ENCODE measurements at places on chromosomes 16 and 17.

DNA sequence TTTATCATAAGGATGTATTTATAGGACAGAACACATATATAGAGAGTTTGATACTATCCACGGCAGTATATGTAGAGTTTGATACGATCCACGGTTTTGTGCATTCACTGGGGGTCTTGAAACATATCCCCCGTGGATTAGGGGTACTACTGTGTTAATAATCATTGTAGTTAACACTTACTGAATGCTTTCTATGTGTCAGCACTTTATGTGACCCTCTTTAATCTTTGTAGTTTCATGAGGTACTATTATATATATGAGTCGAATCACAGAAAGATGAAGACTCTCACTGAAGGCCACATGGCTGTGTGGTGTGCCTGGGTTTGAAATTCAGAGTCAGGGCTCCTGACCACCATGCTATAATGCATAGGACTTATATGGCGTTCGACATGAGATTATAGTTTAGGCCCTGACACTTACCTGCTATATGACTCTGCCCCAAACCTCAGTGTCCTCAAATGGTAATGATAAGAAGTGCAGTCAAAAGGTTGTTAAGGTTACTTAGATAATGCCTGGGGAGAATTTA is 4.3 kb upstream of the HEATR6 start:
- DNase-seq = no peak

- DNase-seq = no peak
Measured at GRCh38 chr16:29710227-29711219, 31.5 kb downstream of the QPRT start.

- no peak for DNase-seq
Measured at GRCh38 chr17:77196251-77196650, 55.5 kb downstream of the SEC14L1 start.

DNA sequence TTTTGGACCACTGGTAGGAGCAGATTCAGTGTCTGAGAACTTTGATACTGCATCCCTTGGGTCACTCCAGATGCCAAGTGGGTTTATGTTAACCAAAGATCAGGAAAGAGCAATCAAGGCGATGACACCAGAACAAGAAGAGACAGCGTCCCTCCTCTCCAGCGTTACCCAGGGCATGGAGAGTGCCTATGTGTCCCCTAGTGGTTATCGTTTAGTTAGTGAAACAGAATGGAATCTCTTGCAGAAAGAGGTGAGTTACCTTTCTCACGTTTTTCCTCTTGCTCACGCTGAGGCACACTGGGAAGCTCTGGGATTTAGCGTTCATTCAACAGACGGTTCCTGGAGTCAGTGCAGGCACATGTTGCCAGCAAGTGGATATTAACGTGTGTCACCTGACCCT is 58.0 kb downstream of the NUP88 start:
- no peak for DNase-seq

- no peak for DNase-seq
Measured at GRCh38 chr16:67216612-67217490, 10.1 kb upstream of the TMEM208 start.

GRCh38 chr17:40158438-40159013 is 18.2 kb downstream of the CASC3 start:
- no peak for DNase-seq

- no peak for DNase-seq
Measured at GRCh38 chr17:57068707-57069106, 16.3 kb upstream of the AKAP1 start.

DNA sequence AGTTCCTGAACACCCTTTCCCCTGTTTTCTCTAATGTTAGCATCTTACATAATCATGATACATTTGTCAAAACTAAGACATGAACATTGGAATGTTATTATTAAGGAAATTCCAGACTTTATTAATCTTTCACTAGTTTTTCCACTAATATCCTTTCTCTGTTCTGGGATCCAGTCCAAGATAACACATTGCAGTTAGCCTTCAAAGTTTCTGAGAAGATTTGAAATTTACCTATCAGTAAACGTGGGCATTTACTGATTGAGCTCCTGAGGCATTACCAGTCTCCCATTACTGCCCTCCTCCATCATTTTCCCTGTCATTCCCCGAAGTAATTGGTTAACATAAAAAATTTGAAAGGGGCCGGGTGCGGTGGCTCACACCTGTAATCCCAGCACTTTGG is 5.7 kb upstream of the CD300LG start:
- DNase-seq = no peak

DNA sequence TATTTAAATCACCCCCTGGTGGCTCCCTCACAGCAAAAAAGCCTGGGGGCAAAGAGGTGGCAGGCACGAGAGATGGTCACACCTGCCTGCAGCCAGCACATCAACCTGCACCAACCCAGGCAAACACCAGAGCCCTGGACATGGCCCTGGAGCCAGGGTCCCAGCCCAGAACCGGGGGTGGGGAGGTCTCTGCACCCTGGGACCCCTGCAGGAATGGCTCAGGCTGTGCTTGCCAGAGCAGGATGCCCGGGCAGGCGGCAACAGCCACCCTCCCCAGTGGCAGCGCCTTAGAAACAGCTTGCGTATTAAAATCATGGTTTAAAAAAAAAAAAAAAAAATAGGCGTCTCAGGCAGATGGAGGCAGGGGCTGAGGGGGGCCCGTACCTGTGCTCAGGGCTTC is 16.2 kb downstream of the MYBBP1A start:
- DNase-seq = no peak

GRCh38 chr17:27921599-27921998 is 28.4 kb upstream of the LYRM9 start:
- no peak for DNase-seq

DNA sequence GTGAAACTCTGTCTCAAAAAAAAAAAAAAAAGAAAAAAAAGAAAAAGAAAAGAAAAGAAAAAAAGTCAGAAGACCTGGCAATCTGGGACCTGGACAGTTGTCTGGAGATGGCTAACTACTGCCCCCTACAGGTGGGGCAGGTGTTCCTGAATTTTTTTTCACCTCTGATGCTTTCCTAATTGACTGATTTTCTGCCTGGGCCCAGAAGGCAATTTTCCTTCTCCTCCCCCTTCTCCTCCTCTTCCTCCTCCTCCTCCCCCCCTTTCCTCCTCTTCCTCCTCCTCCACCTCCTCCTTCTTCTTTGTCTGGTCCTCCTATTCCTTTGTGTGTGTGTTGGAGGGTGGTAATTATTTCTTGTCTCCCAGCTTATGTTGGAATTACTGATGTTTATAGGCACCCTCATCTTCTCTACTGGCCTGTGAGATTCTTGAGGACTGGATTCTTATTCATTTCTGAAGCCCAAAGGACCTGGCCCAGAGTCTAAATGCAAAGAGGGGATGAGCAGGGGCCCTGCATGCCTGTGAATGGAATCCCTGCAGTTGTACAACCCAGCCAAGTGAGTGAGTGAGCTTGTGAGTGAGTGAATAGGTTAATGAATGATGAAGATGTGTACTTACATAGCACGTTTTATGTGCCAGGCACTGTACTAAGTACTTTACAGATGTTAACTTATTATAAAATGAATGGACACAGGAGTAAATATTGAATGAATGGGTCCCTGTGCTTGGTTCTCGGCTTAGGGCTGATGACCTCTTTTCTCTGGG is 26.9 kb downstream of the IRX5 start:
- no peak for DNase-seq

- no peak for DNase-seq
Measured at GRCh38 chr16:85445064-85445778, 167.9 kb upstream of the GSE1 start.

DNA sequence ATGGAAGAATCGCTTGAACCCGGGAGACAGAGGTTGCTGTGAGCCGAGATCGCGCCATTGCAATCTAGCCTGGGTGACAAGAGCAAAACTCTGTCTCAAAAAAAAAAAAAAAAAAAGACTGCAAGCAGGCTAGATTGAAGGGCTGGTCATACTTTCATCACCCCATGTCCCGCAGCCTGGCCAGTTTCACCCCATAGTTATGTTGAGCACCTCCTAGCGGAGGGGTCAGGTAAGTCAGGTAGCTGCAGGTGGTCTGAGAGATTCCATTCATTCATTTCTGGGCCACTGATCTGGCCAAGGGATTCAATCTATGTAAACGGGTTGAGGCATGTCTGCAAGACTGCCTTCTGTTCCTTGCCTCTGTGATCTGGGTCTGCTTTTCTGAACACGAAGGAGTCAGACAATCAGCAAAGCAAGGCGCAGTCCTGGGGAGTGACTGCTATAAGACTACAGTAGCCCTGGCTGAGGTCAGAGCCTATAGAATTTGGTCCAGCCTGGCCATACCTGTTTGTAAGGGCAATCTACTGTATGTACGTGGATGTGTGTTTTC is 23.6 kb upstream of the BPTF start:
- DNase-seq = no peak

DNA sequence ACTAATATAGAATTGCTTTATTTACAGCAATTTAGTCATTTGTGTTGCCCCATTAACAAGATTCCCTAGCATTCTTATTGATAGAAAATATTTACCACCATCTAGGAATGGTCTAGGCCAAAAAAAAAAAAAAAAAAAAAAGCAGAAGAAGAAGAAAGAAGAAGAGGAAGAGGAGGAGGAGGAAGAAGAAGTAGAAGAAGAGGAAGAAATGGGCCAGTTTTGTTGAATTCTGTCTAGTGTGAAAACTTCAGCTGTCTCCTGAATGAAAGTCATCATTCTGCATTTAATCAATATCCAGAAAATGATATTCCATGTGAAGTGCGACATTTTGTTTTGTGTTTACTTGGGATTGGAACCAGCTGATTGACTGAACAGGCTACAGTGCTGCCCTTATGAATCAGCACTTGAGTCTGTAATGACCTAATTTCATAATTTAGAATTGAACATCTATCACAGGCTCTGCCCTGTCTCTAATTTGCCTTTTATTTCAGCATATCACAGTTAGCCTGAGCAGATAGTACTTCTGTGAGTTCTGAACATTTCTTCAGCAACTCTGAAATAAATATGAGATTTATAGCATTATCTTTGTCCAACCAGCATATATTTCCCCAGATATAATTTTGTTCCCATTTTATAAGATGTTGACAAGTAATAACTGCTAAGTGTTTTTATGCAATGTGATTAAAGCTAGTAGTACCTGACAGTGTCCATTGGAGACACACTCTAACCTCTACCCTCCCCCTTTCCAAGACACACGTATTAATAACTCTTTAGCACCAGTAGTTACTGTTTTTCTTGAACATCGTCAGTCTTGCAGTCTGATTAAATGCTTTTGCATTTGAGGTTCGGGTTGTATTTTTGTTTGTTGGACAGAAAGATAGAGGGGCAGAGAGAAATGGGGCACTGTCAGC is 5.9 kb downstream of the ANKFN1 start:
- no peak for DNase-seq

DNA sequence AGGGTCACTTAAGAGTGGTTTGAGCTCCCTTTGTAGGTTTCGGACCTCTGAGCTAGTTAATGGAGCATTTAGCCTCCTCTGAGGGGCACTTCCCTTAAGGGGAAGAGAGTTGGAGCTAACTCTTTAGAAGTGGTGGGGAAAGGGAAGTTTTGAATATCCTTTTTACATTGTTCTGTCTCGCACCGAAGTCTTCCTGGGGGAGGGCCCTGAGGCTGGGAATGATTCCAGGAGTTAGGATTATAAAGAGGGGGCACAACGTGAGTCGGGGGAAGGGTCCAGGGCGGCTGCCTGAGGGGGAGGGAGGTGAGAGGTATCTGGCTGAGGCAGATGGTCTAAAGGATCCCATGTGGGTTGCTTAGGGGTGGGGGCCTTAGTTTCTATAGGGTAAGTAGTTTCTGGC is 32.3 kb downstream of the SEC14L1 start:
- DNase-seq = no peak

DNA sequence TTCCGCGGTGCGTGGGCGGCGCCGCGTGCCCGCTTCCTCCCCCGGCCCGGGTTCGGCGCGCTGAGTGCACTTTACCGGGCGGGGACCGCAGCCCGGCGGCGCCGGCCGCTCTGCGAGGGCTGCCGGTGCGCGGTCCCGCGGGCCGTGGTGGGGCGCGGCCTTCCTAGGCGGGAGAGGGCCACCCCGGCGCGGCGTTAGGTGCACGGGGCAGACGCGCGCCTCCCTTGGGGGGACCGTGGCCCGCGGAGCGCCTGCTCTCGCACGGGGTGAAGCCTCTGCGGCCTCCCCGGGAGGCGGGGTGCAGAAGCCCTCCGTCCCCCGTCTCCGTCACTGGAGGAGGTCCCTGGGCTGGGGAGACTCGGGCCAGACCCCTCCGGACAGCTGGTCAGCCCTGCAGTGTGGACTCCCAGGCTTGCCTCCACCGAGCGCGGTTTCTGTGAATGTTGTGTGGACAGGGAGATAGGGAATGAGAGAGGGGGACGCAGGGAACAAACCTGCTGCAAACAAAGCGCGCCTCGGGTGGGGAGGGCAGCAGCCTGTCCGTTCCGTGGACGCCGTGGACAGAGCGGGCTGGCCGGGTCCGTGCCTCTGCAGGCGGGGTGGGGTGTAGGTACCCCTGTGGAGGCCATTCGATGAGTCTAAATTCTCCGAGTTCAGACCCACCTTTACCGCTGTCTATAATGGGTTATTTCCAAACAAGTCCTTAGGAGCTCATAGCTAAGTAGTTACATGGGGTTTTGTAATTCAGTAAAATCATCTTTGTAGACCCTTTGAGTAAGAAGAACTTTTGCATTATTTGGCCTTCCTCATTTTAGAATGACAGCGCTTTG is 721 bp downstream of the TBCD start:
- DNase-seq = peak; percentile 59

DNA sequence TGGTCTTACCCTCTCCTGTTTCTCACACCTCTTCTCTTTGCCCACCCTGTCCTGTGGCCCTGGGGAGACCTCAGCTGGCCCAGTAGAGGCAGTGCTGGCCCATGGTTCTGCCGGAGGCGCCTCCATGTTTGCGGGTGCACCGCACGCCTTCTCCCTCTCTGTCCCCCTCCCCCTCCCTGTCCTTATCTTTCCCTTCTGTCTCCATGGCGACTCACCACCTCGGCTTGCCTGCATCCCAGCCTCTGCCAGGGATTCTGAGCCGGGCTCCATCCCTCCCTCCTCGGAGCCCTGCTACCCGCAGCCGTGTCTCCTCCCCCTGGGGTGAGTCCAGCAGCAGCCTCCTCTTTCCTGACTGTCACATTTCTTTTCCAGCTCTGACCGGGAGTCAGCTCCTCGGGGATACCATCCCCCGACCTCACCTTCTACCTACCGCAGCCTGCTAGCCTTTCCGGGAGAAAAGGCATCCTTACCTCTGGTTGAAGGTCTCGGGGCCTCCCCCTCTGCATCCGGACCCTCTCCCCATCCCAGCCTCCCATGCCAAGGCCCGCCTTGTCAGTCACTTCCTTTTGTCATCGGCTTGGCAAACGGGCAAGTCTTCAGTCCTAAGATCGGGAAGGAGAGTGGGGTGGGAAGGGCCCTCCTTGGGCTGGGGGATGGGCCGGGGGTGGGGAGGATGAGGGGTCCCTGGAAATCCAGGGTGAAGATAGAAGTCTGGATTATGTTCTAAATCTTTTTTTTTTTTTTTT is at the start of gene RNF112:
Gene RNF112 (plus strand): TSS at position 358 of the 746 bp plus-strand sequence. CDS start 177 bp downstream, at position 535.
- DNase-seq = no peak

GRCh38 chr17:1883536-1883935 is 53.7 kb downstream of the RPA1 start:
- no peak for DNase-seq

DNA sequence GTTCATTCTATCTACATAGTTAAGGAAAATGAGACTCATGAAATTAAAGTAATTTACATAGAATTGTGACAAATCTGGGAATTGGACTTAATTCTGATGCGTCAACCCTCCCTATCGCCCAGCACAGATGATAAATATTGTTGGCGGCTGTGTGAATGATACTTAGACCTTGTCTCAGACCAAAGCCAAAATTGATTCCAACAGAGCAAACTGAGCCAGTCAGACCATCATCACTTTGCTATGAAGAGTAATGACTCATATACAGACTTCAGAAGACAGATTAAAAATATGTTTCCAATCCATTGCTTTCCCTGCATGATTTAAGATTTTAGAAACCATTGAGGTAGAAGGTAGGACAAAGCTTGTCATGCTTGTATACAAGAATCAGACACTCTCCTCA is 1156.7 kb upstream of the CDH8 start:
- no peak for DNase-seq

- no peak for DNase-seq
Measured at GRCh38 chr17:56652628-56653027, 59.1 kb downstream of the NOG start.
